ENCODE measurements at places on chromosomes 5 and 9.

- DNase-seq = no peak
Measured at GRCh38 chr5:134609232-134609851, 23.3 kb downstream of the SAR1B start.

- no peak for DNase-seq
Measured at GRCh38 chr9:2602704-2603116, 18.9 kb upstream of the VLDLR start.

DNA sequence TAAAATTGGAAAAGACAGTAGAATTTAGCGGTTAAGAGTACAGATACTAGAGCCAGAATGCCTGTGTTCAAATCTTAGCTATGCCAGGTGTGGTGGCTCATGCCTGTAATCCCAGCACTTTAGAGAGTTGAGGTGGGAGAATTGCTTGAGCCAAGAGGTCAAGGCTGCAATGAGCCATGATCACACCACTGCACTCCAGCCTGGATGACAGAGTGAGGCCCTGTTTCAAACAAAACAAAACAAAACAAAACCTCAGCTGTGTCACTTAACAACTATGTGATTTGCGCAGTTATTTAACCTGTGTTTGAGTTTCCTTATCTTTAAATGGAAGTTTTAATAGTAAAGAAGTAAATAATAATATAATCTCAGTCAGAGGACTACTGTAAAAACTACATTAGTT, 68.3 kb downstream of the TBCA start:
- DNase-seq = no peak

GRCh38 chr9:95057101-95057500, 260.4 kb downstream of the FANCC start:
- DNase-seq = no peak

DNA sequence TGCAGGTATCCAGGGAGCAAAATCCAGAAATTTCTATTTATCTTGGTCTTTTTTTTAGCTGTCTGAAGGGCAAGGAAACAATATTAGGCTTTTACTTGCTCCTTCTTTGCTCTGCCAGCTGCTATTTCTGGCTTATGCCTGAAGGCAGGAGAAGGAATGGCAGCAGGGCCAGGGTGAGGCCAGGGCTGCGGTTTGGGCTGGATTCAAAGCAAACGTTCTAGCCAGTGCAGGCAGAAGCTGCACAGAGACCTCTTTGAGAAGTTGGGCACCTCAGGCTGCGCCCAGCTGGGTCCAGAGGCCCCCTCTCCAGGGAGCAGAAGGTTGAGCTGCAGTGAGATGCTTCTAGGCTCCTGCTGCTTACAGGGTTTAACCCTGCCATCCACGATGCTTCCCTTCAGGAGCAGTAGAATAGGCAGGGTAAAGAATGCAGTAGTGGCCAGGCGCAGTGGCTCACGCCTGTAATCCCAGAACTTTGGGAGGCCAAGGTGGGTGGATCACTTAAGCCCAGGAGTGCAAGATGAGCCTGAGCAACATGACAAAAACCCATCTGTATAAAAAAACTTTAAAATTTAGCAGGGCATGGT, 201.2 kb downstream of the ADCY2 start:
- no peak for DNase-seq

DNA sequence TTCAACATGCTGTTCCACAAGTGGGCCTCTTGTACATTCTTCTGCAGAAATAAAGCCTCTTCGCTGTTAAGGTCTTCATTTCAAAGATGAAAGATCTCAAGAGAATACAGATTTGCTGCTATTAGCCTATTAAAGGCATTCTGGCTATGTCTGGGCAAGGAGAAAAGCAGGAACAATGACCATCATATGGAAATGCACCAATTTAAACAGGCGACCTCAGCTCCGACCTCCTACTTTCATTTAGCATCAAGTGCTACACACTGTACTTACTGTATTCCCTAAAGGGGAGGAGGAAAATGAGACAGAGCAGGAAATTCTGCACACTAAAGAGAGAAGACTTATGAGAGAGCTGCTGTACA, 64.8 kb downstream of the HABP4 start:
- no peak for DNase-seq
